Frontal cortex (tissue), 4 donors: ENCODE measurements at places on chromosomes 1 and 21. TPM values are rescaled to one million over a fixed set of nuclear protein-coding genes. Genes with fewer than 3 reads are reported as not detected.

The ILDR2 gene
- 22.8 TPM for total RNA-seq

The TP73 gene
- 0.41 TPM for total RNA-seq

The IL23R gene
- not detected for total RNA-seq

The CELA2A gene
- total RNA-seq: not detected

The LENEP gene
- total RNA-seq: 1.2 TPM

The PPT1 gene
- total RNA-seq: 44.8 TPM

GRCh38 chr1:93976291-93976690 is 67.1 kb upstream of the GCLM start:
- DNase-seq: no peak

DNA sequence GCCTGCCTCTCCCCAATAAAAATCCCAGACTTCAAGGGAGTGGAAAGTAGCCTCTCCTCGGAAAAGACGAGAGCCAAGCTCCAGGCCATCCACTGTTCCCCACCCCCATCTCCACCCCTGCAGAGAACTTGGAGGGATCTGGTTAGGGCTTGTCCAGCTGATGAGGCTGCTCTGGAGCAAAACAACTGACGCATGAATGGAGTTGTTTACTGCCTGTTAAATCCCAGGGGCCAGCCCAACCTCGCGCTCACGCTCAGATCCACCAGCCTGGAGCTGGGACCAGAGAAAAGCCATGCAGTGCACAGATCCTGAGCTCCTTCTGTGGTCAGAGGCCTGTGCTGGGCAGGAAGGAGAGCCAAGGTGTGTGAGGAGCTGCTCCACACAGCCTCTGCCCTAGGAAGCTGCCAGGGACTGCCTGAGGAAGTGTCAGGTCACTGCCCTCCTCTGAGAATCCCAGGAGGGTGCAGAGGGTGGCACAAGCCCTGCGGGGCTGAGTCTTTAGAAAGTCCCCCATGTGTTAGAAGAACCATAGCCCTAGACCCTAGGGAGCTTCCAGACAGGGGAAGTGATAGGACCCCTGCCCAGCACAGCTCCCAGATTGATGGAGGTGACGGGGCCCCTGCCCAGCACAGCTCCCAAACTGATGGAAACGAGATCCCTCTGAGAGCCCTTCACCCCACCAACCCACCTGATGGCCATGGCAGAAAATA is 109.0 kb upstream of the IPO9 start:
- DNase-seq: no peak

- no peak for DNase-seq
Measured at GRCh38 chr1:217919683-217920388, 288.7 kb downstream of the SPATA17 start.

DNA sequence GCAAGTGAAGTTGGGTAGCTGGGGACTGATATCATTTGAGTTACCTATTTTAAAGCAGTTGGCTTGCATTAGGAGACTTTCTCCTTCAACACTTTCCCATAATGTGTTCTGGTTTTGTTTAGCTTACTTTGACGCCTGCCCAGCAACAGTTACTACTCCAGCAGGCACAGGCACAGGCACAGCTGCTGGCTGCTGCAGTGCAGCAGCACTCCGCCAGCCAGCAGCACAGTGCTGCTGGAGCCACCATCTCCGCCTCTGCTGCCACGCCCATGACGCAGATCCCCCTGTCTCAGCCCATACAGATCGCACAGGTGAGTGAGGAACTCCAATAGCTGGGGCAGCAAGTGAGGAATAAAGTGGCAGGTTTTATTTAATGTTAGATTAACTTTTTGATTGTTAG is 144.3 kb downstream of the CD247 start:
- DNase-seq: no peak

DNA sequence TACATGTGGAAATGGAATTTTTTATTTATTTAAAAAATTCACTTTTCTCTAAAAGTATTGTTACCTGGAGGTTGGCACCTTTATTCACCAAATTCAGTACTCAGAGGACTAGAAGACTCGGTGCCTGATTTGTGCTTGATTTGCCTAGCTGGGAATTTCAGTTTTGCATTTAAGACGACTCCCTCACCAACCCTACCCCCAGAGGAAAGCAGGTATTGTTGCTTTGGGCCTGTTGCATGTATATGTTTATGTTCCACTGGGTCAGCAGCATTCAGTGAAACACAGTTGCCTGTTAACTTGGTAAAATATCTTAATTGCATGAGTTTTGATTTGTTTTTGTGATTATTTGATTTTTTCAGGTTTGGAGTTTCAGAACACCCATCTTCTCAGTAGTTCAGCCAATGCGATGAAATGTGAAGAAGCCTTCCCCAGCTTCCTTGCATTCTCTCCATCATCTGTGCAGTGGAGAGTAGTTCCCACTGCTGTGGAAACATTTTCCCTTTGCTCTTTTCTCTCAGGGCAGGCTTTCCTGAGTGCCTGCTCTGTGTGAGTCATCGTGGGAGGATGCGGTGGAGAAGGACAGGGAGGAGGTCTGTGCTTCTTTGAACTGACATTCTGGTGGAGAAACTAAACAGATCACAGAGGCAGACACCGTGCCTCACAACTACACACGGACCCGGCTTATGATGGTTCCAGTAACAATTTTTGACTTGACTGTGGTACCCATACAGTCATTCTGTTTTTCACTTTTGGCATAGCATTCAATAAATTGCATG is 6.4 kb downstream of the ADARB1 start:
- no peak for DNase-seq

- DNase-seq: no peak
Measured at GRCh38 chr1:56490619-56491018, 88.7 kb downstream of the PLPP3 start.

DNA sequence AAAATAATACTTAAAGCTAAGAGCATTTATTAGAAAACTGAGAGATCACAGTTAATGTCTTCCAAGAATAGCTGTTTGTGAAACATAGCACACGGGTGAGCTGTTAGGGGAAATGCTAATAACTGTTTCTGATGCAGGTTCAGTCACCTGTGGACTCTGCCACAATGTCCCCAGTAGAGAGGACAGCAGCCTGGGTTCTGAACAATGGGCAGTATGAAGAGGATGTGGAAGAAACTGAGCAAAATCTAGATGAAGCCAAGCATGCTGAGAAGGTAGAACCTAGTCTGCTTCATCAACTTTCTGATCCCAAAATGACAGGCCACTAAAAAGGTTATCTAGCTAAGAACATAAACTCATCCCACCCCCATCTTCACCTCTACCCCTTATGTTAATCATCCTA is 32.6 kb downstream of the CLEC20A start:
- no peak for DNase-seq

DNA sequence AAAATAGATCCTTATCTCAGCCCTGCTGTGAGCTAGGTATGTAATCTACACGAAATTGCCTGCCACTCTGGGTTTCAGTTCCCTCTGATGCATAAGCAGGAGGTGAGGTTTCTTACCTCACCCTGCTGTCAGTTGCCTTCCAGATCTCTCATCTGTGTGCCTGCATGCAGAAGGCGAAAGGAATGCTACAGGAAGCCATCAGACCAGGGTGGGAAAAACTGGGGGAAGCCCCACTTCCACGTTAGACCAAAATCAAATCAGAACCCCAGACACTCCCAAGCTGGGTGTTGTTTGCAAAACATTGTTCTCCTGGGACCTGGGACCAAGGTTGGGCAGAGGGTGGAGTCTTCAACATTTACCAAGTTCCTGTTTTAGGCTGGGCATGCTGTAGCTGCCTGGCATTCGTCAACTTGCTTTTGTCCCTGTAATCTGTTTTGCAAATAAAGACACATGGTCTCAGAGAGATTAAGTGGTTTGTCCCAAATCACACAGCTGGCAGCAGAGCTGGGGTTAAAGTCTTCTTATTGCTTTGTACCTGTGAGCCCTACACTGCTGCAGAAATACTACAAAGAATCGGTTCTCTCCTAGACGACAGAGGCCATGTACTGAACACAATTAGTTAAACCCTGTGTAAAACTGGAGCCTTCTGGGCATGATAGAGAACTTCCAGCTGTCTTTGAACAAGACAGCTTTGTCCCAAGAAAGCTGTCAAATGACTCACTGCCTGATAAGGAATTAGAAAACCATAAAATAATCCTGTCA is 389.7 kb upstream of the RUNX1 start:
- DNase-seq: no peak

DNA sequence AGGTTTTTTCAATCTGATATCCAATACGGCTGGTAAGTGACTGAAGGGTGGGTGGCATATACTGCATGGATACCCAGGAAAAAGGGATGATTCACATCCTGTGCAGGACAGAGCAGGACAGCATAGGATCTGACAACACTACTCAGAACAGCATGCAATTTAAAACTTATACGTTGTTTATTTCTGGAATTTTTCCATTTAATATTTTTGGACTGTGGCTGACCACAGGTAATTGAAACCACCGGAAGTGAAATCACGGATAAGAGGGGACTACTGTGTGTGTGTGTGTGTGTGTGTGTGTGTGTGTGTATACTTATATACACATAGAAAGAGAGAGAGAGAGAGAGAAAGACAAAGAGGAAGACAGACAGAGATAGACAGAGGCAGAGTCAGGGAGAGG is 23.0 kb downstream of the ERICH3 start:
- DNase-seq: no peak

DNA sequence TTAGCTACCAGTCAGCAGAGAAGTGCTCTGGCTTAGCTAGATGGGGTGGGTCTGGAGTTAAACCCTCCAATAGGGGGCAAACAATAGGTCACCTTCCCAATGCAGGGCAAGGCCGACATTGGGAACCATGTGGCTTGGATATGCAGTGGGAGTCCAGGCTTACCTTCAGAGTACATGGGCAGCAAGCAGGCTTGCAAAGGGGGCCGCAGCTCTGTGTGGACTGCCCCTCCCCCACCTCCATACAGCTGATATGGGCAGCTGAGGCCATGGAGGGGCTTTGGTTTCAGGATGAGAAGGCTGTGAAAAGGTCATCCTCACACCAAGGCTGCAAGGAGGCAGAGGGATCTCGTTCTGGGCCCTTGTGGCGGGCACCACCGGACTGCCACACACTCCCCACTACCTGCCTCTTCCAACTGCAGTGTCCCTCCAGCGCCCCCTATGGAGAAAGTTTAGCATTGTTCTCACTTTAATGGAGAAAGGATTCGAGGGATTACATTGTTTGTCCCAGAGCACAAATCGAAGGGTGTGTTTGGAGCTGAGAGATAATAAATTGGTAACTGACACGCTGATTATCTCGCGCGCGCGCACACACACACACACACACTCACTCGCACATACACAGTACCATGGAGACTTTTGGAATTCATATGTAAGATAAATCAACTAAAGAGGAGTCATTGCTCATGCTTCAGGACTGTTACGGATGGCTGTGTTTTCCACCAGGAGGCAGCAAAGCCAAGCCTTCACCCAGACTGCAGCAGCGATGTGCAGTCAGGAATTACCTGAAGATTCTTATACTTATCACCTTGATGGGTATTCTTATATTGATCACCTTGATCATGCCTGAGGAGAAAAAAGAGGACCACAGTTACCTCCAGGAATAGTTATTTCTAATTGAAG is 7.0 kb upstream of the SMCP start:
- DNase-seq: no peak

DNA sequence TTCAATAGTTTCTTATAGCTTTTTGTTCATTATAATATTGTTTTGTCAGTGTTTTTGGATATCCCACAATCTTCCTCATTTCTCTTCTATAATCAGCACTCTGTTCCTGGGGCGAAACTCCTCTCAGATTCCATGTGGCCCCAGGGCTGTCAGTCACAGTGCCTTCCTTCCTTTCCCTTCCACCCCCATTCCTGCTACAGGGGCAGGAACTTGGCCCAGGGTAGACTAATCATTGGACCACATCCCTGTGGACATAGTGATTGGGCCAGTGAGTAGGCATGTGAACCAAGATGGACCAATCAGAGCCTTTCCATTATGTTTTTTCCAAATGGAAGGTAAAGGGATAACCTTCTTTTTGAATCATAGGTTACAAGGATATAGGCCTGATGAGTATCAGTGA is 78.3 kb downstream of the PGM1 start:
- no peak for DNase-seq

DNA sequence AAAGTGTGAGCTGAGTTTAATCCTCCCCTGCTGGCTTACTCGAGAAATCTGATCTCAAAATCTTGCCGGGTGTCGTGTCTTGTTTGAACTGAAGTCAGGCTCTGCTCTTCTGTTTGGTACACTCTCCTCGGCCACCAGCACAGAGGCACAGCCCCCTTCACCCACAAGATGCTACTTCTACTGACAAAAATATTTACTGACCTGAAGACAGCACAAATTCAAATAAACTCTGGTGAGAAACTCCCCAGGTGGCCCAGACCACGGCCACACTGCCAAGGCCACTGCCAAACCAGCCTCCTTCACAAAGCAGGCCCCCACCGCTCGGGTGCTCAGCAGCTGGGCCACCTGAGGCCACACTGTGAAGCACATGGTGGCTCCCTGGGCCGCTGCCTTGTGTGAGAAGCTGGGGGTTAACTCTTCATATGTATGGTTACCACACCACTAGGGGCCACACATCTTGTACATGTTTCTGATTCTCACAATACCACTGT is 80.6 kb downstream of the TGFBR3 start:
- DNase-seq: no peak

DNA sequence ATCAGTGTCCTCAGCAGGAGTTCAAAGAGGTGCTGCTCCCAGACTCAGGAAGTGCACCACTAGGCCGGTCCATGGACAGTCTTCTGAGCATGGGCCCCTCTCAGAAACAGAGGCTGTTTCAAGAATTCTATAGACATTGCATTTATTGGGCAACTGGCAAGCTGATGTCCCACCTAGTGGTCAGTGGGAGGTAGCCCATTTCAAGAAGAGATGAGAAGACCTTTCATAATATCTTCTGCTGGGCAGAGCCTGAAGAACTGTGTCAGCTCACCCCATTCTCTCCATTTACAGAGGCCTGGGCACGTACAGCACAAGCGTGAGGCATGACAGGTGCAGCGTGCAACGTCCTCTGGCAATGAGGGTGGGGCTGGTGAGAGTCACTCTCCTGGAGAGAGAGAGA is 216.0 kb downstream of the DYRK1A start:
- DNase-seq: no peak

GRCh38 chr1:203954788-203955552 is 93.6 kb downstream of the SNRPE start:
- DNase-seq: no peak

DNA sequence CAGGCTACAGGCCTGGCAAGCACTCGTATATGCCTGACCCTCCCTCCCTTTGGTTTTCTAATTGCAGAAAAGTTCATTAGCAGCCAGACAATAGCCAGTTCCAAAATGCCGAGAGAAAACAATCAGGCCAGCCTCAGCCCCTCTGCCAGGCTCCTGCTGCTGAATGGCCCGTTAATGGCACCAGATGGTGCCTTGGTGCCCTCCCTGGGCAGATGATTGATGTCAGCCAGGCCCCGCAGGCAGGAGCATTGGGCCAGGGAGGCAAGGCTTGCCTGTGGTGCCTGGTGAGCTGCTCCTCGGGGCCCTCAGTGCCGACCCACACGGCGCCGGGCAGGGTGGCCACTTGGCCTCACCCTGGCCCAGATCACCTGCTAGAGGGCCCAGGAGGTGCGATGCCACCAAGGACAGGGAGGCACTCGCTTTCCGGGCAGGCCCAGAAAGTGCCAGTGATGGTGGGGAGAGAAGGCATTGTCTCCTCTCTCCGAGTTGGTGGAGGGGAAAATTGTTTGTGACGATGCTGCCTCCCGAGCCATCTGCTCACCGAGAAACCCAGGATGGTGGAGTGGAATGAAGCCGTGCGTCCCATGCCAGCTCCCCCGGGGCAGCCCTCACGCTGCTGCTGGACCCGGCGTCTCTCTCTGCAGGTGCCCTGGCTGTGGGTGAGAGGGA is 28.1 kb downstream of the QSOX1 start:
- DNase-seq: no peak
